Activated naive CD8-positive, alpha-beta T cell treated with anti-CD3 and anti-CD28 coated beads, Interleukin-2, amount 10 ng/mL, durations not matched to agents 7 days and 5 days (primary cell): ENCODE measurements at places on chromosomes 12 and 14. TPM values are rescaled to one million over a fixed set of nuclear protein-coding genes. Genes with fewer than 3 reads are reported as not detected.

- DNase-seq, result no peak
- peaks cover 15% of the 10 kb centered on the region for H3K4me1 ChIP-seq
- H3K27me3 ChIP-seq, result peaks cover 58% of the 10 kb centered on the region
- H3K36me3 ChIP-seq, result peaks cover 1% of the 10 kb centered on the region
- H3K27ac ChIP-seq, result peak overlapping the region; percentile 43
Observed at GRCh38 chr14:94175011-94175745, 1.1 kb downstream of the PPP4R4 start.

GRCh38 chr14:74570696-74571095 is 41.3 kb downstream of the LTBP2 start:
- no peak overlapping the region for H3K4me3 ChIP-seq
- H3K27me3 ChIP-seq, result peaks cover 38% of the 10 kb centered on the region
- DNase-seq, result no peak
- H3K4me1 ChIP-seq, result peaks cover 27% of the 10 kb centered on the region

DNA sequence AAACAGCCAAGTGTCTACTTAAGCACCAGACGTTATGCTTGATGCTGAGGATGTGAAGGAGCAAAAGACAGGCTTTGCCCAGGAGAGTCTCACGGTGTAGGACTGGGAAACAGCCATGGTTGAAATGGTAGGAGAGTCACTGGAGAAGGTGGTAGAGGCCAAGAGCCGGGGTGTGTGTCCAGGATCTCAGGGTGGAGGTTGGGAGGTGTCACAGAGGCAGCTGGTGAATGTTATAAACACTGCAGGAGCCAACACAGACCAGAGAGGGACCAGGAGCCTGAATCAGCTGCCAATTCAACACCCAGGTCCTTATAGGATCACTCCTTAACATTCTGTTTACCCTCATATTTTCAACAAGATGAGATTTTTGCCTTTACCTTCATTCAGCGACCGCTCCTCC is 7.5 kb downstream of the NID2 start:
- H3K27ac ChIP-seq, result no peak overlapping the region
- no peak overlapping the region for H3K4me3 ChIP-seq
- H3K36me3 ChIP-seq, result no peaks in the 10 kb centered on the region

DNA sequence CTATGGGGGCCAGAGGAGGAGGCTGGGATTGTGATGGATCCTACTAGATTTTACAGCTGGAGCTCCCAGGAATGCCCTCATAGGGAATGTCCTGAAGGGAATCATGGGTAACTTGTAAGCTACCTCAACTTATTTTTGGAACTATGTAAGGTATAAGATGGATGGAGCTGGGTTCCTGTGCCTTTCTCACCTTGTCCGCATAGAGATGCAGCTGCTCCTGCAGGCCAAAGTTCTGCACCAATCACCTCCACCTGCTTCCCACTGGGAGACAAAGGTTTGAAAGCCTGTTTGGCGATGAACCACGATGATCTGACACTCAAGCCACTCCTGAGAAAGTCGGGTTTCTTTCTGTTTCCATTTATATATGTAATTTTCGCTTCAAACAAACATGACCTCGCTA is 648 bp upstream of the AKAP5 start:
- peaks cover 2% of the 10 kb centered on the region for H3K27me3 ChIP-seq
- H3K4me1 ChIP-seq, result peaks cover 29% of the 10 kb centered on the region
- H3K36me3 ChIP-seq, result peaks cover 15% of the 10 kb centered on the region
- peak overlapping the region; percentile 81 for H3K4me3 ChIP-seq
- no peak for DNase-seq

DNA sequence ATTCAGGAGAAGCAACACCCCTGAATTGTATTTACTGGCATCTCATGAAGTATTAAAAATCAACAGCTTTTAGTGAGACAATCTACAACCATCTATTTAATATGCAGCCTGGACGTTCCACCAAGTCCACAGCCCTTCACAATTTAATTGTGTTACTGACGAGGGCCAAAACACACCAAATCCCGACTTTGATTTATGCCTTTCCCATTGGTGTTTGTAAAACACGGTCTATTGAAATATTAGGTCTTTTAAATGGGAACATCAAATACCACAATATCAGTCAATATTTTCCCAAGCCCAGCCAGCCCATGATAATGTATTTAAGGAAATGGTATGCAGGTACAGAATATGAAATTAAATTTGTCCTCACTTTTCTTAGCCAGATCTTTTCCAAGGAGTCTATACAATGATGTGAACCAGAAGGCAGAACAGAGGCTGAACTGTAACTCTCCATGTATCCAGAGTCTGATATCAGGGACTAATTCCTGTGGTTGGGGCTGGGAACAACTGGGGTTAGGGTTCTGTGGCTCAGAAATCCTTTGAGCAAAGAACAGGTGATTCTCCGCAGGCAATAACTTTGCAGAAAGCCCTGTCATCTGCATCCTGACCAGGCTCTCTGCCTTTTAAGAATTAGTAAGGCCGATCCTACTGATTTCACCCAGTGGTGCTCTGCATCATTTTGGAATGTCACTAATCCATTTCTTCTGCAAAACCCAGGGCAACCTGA is 179.3 kb upstream of the GZMB start:
- H3K27ac ChIP-seq, result no peak overlapping the region
- no peaks in the 10 kb centered on the region for H3K4me1 ChIP-seq
- H3K4me3 ChIP-seq, result no peak overlapping the region
- H3K36me3 ChIP-seq, result no peaks in the 10 kb centered on the region

DNA sequence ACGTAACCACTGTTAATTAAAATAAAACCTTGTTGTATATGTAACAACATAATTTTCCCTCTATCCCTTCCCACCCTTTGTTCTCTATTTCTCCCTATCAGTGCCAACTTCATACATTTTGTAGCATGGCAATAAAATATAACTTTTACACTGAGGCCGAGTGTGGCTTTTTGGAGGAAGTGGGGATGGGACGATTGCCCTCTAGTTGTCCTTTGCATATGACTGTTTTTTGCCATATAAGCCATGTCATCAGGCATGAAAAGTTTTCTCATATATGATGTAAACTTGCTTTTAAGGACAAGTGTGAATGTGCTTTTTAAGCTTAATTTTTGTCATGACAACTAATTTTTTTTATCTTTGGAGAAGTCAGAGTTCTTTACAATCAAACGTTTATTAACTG is 6.2 kb upstream of the CCT2 start:
- H3K27ac ChIP-seq, result no peak overlapping the region
- peaks cover 1% of the 10 kb centered on the region for H3K4me1 ChIP-seq

DNA sequence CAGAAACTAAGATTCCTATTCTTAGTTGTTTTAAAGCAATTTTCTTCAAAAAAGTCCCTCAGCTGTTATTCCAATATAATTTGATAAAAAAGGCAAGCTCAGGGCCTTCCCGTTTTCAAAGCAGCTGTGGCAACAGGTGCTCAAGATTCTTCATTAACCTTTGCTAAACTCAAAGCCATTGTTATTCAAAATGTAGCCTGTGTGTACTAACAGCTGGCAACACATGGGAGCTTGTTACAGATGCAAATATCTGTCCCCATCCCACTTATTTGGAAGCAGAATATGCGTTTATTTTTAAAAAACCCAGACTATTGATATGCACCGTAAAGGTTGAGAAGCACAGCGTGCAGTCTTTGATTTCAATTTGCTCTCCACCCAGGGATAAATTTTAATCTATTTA is 210.4 kb upstream of the SYT10 start:
- H3K4me3 ChIP-seq, result no peak overlapping the region
- no peak for DNase-seq
- no peaks in the 10 kb centered on the region for H3K4me1 ChIP-seq
- no peak overlapping the region for H3K27ac ChIP-seq
- no peaks in the 10 kb centered on the region for H3K27me3 ChIP-seq

GRCh38 chr12:122148657-122149056 is 25.4 kb downstream of the IL31 start:
- peaks cover under 1% of the 10 kb centered on the region for H3K27me3 ChIP-seq
- no peak overlapping the region for H3K4me3 ChIP-seq
- H3K27ac ChIP-seq, result no peak overlapping the region
- DNase-seq, result no peak
- H3K4me1 ChIP-seq, result no peaks in the 10 kb centered on the region
- H3K36me3 ChIP-seq, result peaks cover 1% of the 10 kb centered on the region

DNA sequence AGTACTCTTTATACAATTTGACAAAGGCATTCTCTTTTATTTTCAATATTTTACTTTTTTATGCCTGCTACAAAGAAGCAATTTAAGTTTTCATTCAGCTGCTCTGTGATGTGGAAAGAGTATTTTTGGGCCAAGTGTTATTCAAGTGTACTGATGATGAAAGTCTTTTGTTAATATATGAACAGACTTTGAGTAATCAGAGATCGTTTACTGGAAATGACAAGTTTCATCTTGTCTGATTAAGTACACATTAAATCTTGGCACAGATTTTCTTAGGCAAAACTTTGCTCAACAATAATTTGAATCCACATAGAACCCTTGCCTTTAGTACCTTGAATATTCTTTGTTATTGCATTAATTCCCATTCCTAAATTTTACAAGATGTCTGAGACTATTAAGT is 13.3 kb upstream of the PZP start:
- DNase-seq, result no peak
- H3K27me3 ChIP-seq, result peaks cover 4% of the 10 kb centered on the region
- H3K36me3 ChIP-seq, result peaks cover 3% of the 10 kb centered on the region
- no peak overlapping the region for H3K27ac ChIP-seq

DNA sequence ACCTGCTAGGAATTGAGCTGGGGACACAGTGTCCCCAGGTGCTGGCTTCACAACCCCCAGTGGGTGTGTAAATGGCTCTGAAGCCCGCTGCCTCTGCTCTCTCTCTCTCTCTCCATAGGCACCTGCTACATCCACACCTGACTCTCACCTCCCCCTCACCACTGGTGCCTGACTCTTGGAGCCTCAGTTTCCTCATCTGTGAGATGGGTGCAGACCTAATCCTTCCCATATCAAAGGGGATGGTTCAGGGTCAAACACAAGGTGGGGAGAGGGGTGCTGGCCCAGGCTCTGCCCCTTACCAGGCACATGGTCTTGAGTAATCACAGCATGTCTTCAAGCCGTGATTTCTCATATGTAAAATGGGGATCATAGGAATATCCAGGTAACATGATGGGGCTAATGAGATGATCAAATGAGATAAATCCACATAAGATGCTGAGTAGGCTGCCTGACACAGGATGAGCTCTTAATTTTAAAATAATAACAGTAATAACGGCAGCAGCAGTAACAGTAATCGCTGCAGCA is 37.6 kb downstream of the TESC start:
- H3K4me1 ChIP-seq, result peaks cover 61% of the 10 kb centered on the region
- no peak overlapping the region for H3K4me3 ChIP-seq
- H3K27me3 ChIP-seq, result no peaks in the 10 kb centered on the region
- H3K36me3 ChIP-seq, result peaks cover 21% of the 10 kb centered on the region
- peak overlapping the region; percentile 74 for H3K27ac ChIP-seq

- no peak for DNase-seq
- peaks cover under 1% of the 10 kb centered on the region for H3K27me3 ChIP-seq
- no peak overlapping the region for H3K27ac ChIP-seq
- no peaks in the 10 kb centered on the region for H3K36me3 ChIP-seq
Observed at GRCh38 chr12:51744957-51745356, 103.6 kb downstream of the FIGNL2 start.

The CCDC175 gene
- total RNA-seq, result not detected

The ZC2HC1C gene
- 1.5 TPM for total RNA-seq

The TAS2R50 gene
- total RNA-seq, result 1.1 TPM
